Liver (tissue), 10 donors: ENCODE measurements at places on chromosomes 3 and 15. TPM values are rescaled to one million over a fixed set of nuclear protein-coding genes. Genes with fewer than 3 reads are reported as not detected.
A peak's percentile ranks its signal among the peaks of the same experiment; 100 is the strongest.

SI gene
- total RNA-seq, result not detected

CPLX3 gene
- not detected for total RNA-seq

HRG gene
- total RNA-seq, result 139 TPM

DAZL gene
- total RNA-seq, result not detected

GRCh38 chr15:40340038-40340739 lies 550 bp downstream of the CCDC9B start:
- H3K36me3 ChIP-seq, result no peaks in the 10 kb centered on the region
- H3K27ac ChIP-seq, result peak overlapping the region; percentile 79
- H3K27me3 ChIP-seq, result no peaks in the 10 kb centered on the region

GRCh38 chr3:177693616-177694264 lies 496.5 kb upstream of the TBL1XR1 start:
- no peak overlapping the region for H3K4me3 ChIP-seq
- no peak for DNase-seq
- no peaks in the 10 kb centered on the region for H3K4me1 ChIP-seq
- H3K27me3 ChIP-seq, result no peaks in the 10 kb centered on the region

GRCh38 chr3:190701096-190701532 lies 161.4 kb downstream of the GMNC start:
- H3K4me1 ChIP-seq, result peaks cover 16% of the 10 kb centered on the region
- H3K4me3 ChIP-seq, result no peak overlapping the region
- no peak for DNase-seq
- H3K27me3 ChIP-seq, result no peaks in the 10 kb centered on the region
- peak overlapping the region; percentile 33 for H3K27ac ChIP-seq
